BJ (cell line): ENCODE measurements at places on chromosomes 4 and X.

DNA sequence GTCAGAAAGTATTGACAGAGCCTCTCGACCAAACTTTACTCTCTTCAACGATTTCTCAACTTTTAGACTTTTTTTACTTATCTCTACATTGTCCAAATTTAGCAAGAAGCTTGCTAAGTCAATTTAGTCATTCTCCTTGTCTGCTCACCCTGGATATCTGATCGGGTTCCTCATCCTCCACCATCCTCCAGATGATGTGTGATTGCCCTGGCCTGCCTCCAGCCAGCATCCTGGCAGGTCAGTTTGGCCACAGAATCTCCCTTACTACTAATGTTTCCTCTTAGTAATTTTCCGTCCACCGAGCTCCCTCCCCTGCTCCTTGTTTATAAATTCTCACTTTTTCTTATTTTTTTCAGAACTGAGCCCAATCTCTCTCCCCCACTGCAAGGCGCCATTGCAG lies 167.9 kb upstream of the ZFP42 start:
- no peak for DNase-seq

DNA sequence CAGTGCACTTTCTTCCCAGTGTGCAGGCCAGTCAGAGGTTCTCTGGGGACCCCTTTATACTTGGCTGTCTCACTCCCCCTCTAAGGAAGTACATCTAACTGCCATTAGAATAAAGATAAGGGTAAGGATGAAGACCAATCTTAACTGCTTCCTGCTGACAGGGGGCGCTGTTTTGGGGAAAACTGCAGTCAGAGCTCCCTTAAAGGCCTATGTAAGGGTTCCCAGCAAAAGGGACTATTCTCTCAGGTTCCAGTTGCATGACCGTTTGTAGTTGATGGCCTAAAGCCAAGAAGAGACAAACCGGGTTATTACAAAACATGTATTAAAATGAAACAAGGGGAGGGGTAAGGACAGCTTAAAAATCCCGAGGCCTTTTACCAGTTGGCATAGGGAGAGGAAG lies 115.6 kb upstream of the SPIN4 start:
- DNase-seq = no peak

DNA sequence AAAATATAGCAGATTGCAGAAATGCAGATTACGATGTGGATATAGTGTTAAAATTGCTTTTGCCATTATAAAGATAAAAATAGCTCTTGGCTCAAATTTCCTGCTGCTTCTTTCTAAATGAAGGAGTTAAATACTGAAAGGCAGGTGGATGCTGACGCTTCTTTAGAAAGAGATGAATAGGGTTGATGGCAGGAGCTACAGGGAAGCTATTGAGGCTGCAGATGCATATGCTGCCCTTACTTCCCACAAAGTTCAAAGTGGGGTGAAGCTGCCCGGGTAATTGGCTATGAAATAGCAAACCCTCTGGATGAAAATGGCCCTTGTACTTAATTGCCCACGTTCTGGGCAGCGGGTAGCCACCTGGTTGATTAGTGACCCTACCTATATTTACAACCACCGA lies 379.5 kb downstream of the ZIC3 start:
- DNase-seq = no peak

DNA sequence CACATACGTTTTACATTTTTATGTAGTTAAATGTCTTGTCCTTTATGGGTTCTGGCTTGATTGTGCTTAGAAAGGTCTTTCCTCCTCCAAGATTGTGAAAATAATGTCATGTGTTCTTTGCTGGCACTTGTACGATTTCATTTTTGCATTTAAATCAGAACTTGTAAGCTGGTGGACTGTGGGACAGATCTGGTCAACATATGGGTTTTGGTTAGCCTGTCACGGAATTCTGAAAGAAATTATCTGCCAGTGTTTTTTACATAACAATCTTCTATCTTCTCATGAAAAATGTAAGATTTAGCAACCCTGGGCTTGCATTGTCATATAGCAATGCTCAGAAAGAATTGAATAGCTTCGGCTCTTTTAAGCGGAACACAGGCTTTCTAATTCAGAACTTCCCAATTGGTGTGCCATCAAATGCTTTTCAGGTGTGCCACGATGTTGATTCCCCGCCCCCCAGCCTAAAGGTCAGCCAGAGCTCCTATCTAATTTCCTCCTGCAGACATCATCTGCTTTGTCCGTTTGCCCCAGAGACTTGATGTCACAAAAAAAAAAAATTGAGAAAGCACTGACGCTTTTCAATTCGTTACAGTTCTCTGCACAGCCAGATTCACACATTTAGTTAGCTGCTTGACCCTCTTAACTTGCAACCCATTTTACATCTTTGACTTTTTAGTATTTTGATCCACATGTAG lies 16.2 kb downstream of the AFF1 start:
- no peak for DNase-seq

- DNase-seq = no peak
These were observed 23.5 kb downstream of the NDP start for GRCh38 chrX:43949669-43950068.

DNA sequence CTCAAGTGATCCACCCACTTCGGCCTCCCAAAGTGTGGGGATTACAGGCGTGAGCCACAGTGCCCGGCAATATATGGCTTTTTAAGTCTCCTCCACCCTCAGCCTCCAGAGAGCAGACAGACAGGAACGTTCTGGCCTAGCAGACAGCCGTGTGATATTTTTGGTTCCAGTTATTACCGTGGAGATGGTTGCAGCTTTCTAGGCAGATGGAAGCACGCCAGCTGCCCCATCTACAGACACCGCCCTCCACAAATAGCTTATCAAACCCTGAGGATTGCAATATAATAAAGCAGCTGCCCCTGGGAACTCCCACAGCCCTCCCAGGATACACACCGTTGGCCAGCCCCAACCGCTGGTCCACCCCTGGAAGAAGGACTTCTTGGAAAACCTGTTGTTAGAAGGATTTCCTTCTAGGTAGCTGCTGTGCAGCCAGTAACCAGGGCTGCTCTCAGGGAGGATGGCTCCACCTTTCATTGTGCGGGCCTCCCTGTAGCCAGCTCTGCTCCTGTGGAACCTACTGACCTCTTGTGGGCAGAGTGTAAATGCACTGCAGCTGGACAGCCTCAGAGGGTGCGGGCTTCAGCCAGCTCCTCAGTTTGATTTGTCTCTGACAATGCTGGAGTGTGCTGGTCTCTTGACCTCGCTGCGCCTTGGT lies 44.0 kb downstream of the SLC25A5 start:
- DNase-seq = no peak

DNA sequence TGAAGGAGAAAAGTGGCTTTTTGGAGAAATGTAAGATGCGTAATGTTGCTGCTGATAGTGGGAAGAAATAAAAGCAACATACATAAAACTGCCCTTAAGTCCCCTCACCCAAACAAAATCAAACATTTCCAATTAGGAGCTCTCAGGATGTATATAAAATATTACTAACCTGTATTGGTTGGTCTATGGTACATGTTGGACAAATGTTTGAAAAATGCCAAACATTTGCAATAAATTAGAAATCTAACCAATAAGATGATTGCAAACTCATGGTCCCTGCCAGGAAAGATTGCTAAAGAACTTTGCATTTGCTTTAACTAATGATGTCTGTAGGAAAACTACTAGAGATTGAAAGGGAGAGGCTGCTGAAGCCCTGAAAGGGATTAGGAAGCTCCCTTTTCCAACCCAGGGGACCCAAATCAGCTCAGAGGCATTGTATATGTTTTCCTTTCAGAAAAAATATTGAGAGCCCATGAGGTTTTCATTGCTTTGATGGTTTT lies 1.8 kb downstream of the SFRP2 start:
- DNase-seq = no peak

- no peak for DNase-seq
These were observed 52.4 kb upstream of the TRIM2 start for GRCh38 chr4:153151535-153152455.

- DNase-seq = no peak
These were observed 13.3 kb downstream of the HNRNPD start for GRCh38 chr4:82360298-82361177.

DNA sequence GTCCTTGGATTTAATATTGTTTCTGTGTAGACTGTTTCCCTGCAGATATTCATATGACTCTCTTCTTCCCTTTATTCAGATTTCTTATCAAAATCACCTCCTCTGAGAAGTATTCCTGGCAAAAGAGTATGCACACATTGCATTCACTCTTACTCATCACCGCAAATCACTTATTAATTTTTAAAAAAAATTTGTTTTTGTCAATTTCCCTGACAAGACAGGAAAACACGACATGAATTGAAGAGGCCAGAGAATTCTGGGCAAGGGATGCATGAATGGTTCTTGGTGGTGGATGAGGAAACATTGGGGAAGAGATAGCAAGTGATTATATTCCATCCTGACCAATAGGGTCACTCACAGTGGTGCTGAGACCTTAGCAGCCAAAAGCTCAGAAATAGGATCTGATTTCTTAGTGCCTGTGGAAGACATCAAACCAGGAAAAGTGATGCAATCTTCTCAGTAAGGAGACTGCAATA lies 522.5 kb upstream of the AGA start:
- no peak for DNase-seq

DNA sequence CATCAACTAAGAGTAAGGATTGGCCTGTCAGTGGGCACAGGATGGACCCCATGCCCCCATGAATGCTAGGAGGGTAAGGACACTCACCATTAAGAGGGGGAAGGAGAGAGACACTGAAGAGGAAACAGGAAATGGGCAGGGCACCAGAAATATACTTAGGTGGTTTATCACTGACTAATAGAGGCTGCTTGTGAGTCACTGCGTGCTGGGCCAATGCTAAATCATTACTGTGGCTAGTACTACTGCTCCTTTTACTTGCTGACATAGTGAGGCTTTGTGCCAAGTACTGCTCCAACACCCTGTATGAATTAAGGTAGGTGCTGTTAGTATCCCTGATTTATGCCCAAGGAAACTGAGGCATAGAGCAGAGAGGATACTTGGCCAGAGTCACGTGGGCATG lies 130.4 kb upstream of the FRMPD4 start:
- peak; percentile 17 for DNase-seq

DNA sequence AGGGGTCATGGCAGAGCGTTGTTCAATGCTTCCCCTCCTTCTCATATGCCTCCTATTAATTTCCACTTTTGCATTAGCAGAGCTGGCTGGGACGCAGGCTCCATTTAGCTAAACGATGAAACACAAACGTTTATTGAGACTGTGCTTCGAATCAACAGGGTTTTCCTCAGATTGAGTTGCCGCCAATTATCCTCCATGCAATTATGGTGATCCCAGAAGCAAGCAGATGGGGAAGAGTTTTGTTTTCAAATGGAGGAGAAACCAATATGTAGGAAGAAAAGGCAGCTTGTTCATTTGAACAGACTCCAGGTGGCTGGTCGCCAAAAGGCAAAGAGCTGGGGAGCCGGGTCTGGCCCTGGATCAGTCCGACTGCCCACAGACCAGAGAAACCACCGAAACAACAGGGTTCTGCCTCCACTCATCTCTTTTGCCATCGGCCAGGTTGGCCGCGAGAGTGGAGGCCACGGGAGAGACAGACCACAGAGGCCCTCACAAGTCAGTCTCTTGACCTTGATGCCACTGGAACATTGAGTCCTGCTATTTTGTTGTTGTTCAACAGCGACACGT lies 184.8 kb downstream of the GBA3 start:
- DNase-seq = no peak

DNA sequence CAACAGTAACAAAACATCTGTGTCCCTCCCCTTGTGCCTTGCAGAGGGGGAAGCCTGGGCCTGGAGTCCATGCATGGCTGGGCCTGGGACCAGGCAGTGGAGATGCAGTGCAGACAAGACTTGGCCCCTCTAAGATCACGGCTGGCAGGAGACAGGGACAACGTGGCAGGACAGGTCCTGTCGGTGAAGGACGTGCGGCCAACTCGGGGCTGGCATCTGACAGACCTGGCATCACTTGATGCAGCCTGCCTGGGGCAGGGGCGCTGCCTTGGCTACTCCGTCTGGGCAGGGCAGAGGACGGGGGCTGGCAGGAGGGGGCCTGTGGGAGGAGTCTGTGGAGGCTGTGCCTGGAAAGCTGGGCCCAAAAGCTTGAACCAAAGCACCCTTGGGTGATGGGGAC lies 112.1 kb downstream of the CPZ start:
- no peak for DNase-seq

DNA sequence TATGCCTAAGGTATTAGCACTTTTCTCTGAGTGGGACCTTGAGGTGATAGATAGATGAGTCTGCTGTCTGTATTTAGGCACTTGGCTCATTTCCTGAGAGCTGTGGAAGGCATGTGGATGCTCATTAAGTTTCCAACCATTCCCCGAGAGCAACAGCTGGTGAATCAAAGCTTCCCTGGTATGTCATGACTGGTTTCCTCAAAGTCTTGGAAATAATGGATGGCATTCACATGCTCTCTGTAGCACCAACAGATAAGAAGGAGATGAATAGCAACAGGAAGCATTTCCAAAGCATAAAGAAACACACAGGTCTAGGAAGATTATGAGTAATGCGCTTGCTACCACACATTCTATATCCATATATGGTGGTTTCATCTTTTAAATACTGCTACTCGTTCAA lies 118.3 kb upstream of the ETNPPL start:
- DNase-seq = no peak

DNA sequence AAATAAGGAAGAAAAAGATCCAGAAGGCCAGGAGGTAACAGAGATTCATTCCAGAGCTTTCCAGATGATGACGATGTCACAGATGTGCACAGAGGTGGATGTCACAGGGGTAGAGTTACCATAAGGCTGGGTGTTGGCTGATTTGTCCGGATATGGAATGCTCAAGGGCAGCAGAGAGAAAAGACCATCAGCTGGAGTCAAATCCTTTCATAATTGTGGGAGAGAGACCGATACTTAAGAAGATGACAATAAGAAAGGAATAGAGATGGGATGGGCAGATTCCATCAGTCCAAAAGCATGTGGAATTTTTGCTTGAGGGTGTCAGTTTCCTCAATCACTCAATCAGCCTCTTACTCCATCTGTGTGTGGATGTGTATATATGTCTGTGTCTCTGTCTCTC lies 150.4 kb downstream of the CENPC start:
- DNase-seq = no peak

GRCh38 chr4:1177274-1178141 lies 5.1 kb upstream of the SPON2 start:
- DNase-seq = no peak

- DNase-seq = no peak
These were observed 33.5 kb downstream of the ADH6 start for GRCh38 chr4:99185581-99185980.

DNA sequence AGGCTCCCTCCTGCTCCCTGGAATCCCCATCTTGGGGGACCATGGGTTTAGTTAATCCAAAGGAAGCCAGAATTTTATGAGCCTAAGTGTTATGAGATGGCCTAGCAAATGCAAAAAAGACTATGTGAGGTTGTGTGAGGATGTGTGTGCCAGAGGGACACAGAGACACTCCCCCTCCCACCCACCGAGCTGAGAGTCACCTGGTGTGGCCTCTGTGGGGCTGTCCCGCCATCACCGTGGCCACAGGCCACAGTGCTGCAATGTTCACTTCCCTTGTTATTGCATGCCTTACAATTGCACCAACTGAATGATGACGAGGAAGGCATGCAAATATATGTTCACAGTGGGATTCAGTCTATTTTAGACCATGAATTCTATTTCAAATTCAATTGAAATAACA lies 601 bp upstream of the FGFBP2 start:
- no peak for DNase-seq

- DNase-seq = no peak
These were observed 278.9 kb upstream of the GIMD1 start for GRCh38 chr4:106647451-106647850.

- no peak for DNase-seq
These were observed 126.7 kb upstream of the SORBS2 start for GRCh38 chr4:185938654-185939053.

GRCh38 chr4:67549123-67549522 lies 3.8 kb upstream of the CENPC start:
- DNase-seq = no peak
